ENCODE measurements at places on chromosomes 12 and 14.

DNA sequence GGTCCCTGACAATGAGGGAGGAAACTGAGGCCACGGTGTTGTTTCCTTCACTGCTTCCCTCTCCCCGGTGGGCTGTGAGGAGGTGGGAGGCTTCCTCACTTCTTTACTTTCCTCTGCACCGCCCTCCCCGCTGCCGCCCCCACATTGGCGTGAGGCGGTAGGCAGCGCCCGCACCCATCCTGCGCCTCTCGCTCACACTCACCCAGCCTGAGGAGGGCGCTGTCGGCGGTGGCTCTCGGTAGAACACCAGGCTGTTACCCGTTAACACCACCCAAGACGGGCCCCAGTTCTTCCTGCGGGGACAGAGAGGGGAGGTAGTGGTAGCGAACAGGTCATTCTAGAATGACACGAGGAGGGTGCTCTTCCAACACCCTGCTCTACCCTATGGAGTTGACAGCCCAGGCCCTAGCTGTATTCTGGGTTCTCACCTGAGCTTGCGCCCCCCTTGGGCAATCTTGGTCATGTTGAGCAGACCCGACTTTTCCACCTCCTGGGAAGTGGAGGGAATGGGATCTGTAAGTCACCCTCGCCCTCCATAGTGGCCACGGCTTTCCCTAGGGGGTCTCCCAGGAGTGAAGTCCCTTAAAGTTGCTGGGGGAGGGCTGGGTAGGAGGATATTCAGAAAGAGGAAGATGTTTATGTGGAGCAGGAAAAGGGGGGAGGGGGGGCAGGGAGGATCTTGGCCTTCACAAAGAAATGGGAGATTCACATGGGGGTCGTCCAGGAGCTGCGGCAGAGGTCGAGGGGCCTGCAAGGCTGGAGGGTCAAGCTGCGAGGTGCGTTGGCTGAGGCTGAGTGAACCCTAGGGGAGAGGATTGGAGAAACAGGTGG, 3.3 kb downstream of the ARHGAP9 start:
- DNase-seq = peak; percentile 50

DNA sequence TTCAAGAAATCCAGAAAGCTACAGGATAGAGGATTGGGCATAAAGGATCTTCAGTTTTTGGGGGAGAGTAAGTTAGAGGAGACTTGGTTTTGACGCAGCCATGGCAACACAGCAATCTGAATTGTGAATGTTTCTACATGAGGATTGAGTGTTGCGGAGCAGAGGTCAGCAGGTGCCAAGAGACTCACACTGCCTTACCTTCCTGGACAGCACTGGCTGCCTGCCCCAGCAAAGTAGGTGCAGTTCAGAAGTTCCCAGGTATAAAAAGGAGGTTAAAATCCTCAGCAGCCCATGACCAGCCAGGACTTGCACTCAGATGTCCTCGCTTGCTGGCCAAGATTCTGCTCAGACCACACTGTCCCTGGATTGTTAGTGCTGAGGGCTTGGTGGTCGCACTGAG, 371.1 kb downstream of the DPF3 start:
- no peak for DNase-seq

- no peak for DNase-seq
Observed at GRCh38 chr12:2259369-2259768, 206.6 kb downstream of the CACNA1C start.

GRCh38 chr14:64953661-64954060, 11.1 kb upstream of the GPX2 start:
- no peak for DNase-seq

DNA sequence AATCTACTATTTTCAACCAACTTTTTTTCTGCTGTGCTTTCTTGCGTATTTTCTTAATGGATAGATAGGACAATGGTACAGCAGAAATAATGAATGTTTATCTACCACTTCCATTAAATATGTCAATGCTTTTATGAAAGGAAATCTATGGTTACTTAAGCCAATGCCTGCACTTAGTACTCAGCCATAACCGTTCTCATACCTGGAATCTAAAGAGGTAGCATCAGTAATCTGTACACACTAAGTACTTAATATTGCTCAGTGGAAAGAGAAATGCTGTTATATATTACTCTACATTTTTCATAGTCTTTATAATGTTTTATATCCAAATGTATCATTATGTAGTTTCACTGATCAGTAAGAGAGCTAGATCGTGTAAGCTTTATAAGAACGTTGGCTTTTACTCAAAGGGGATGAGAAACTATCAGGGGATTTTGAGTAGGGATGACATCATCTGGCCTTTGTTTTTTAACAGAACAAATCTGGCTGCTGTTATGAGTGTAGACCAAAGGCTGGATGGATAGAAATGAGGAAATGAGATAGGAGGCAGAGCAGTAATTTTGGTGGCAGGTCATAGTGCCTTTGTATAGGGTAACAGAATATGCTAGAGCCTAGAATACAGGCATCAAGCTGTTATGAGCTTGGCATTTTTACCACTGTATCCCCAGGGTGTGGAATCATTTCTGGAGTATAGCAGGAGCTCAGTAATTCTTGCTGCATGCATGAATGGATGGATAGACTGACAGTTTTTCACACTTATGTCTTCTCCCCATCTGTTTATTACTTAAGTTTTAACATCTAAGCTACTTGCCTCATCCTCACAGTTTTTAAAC, 34.0 kb downstream of the ALG10B start:
- DNase-seq = no peak

- DNase-seq = no peak
Observed at GRCh38 chr12:62372134-62372533, 94.5 kb upstream of the MON2 start.

DNA sequence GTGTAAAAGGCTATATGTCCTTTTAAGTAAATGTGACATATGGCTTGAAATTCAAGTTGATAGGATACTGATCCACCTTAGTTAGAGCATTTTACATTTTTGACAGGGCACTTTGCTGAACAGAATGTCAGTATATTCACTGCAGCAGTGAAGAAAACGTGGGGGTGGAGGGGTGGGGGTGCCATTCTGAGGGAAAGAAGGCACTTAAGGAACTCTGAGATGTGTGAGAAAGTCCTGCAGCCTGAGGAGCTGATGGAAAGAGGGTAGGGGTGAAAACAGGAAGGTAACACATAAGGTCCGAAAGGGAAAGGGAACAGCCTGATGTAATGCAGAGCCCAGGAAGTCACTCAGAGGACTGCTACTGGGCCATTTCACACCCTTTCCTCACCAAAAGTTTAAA, 265.5 kb upstream of the GRIP1 start:
- no peak for DNase-seq

DNA sequence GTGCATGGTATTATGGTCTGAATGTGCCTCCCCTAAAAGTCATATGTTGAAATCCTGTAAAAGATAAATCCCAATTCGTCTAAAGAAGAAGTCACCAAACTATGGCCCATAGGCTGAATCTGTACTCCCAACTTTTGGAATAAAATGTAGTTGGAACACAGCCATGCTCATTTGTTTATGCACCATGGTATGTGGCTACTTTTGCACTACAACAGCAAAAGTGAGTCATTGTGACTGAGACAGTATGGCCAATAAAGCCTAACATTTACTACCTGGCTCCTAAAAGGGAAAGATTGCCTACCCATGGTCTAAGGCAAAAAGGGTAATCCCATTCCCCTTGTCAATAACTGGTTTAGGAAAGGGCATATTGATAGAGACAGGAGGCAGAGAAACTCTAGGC, 101.8 kb downstream of the LRIG3 start:
- no peak for DNase-seq

DNA sequence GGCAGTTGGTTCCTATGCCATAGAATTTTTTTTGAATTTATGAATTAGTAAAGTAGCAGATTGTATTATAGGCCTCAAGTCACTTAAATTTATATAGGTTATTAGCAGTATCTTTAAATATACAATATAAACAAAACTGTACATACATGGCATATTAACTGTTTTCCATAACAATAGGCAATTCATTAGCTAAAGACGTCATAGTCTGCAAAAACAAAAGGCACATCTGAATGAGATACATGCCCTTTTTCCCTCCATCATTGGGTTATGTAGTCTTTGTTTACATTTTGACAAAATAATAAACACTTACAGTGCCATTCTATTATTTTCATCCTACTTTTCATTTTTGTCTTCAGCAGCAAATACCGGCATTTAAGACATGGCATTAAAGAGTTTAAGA, 1.1 kb upstream of the VCPKMT start:
- no peak for DNase-seq

DNA sequence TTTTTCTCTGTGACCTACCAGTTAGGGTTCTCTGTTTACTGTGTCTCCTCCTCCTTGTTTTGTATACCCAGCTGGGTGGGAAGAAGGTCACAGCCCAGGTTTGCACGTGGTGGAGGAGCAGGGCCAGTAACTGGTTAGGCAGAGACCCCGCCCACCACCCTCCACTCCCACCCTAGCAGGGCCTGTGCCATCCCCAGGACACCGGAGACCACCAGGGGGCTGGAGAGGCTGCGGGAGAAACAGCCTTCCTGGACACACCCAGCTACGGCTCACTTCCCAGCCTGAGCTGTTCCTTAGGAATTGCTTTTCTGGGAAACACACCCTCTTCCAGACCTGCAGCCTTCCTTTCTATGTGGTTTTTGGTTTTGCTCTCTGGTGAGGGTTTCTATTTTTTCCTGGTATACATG, 21.1 kb downstream of the BDKRB2 start:
- no peak for DNase-seq

- no peak for DNase-seq
Observed at GRCh38 chr14:61802010-61802568, 39.9 kb downstream of the SNAPC1 start.

- DNase-seq = no peak
Observed at GRCh38 chr12:11578461-11578993, 70.9 kb upstream of the ETV6 start.

DNA sequence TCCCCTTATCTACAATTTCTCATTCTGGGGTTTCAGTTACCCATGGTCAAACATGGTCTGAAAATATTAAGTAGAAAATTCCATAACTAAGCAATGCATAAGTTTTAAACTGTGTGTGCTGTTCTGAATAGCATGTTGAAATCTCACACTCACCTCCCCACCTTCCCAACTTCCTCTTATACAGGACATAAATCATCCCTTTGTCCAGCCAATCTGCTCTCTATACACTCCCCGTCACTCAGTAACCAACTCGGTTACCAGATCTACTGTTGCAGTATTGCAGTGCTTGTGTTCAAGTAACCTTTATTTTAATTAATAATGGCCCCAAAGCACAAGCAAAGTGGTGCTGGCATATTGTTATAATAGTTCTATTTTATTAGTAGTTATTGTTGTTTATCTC, 420.5 kb downstream of the GXYLT1 start:
- no peak for DNase-seq

GRCh38 chr14:23513005-23513817, 38.4 kb downstream of the ZFHX2 start:
- DNase-seq = no peak

DNA sequence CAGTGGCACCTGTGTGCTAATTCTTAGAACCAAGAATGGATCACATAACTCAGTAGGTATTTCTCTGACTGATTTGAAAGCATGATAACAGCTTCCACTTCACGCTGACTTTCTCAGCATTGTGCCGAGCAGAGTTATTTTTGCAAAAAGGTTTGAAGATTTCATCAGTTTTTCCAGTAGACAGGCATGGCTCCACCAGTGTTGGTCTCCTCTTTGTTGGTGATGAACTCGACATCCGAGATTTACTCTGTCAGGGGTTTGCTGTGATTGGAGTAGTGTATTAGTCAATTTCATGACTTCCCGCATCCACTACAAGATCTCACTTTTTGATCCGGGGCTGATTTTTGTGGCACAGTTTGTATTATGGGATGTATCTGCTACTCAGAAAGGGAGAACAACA, 85.3 kb downstream of the PRKCH start:
- no peak for DNase-seq

- DNase-seq = no peak
Observed at GRCh38 chr12:112810235-112810917, 18.8 kb downstream of the RPH3A start.

GRCh38 chr12:130083002-130083401, 79.3 kb upstream of the FZD10 start:
- no peak for DNase-seq

GRCh38 chr12:107361970-107362369, 268.6 kb upstream of the CRY1 start:
- no peak for DNase-seq

DNA sequence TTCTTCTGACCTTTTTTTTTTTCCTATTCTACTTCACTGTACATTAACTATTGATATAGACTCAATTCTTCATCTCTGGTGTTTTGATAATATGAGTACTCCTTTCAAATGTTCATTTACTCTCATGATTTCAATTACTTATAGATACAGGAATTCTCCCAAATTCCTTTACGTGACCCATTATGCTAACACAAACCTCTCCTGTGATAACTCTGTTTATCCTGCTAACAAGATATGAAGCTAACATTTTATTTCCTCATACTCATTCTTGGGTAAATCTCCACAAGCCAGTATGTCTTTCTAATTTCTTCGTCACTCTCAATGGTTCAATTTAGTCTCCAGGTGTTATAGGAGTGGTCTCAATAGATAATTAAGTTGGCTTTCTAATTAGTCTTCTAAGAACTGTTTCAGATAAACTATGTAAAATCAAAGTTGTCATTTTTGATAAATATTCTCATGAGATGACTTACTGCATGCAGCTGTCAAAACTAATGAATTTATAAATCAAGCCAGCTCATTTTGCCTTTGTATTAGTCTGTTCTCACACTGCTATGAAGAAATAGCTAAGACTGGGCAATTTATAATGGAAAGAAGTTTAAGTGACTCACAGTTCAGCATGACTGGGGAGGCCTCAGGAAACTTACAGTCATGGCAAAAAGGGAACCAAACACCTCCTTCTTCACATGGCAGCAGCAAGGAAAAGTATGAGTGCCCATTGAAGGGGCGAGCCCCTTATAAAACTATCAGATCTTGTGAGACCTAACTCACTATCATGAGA, 130.6 kb upstream of the MYF6 start:
- no peak for DNase-seq

DNA sequence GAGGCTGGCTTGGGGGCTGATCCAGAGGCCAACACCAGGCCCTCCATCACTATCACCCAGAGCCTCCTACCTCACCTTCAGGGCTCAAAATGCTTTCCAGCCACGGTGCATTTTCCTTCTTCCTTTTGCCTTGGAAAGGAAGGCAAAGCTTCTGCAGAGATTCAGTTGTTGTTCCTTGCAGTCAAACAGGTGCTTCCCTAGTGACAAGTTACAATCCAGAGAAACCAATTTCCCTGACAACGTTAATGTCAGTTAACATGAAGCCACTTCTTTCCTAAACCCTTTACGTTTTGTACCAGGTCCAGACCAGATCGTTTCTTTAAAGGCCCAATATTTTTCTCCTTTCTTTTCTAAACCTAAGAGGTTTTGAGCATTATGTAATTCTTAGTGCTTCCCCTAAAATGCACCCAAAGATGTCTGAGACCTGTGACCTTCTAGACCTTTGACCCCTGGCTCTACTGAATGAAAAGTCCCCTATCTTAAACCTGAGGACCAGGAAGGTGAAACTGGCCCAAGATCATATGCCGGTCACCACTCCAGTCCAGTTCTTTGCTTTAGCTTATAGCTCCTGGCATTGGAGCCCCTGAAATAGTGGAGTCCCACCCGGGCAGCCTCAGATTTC, 211.5 kb downstream of the SLC41A2 start:
- DNase-seq = no peak

DNA sequence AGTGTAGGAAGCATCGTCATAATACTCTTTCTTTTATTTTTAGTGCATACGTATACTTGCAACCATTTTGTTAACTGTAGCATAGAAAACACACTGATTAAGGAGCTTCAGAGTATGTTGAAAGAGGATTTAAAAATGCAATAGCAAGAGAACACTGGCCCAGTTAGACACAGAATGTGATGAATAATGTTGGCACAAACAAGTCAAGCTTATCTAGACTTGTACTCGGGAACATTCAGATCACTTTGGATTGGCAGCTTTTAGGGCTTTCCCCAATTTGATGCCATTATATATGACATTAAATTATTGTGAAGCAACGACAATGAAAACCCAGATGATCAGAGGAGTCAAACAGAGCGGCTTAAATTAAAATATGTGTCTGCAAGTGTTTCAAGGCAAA, 468.1 kb downstream of the PRKD1 start:
- DNase-seq = no peak

Data from activated T-helper 1 cell treated with Interleukin-2 at 50 U/mL for 16 hours (primary cell).